ENCODE measurements at places on chromosomes 1 and 21.

DNA sequence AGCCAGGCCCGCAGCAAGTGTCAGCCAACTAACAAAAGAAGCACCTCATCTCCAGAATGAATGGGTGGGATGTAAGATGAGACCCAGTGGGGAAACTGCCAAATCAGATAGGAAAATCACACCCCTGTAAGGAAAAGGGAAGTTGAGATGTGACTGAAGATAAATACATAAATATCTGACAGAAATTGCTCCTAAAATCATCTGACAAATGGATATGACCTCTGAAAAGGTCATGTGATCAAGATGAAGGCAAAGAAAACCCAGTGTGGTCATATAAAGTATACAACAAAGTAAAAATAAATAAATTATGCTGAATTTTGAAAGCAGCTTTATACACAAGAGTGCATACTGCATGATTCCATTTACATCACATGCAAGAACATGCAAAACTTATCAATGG lies 12.7 kb downstream of the SIPA1L2 start:
- no peak for DNase-seq

- DNase-seq, result no peak
Measured at GRCh38 chr1:10651389-10651766, 145.1 kb downstream of the CASZ1 start.

GRCh38 chr1:182392050-182393028 lies 749 bp upstream of the GLUL start:
- no peak for DNase-seq

DNA sequence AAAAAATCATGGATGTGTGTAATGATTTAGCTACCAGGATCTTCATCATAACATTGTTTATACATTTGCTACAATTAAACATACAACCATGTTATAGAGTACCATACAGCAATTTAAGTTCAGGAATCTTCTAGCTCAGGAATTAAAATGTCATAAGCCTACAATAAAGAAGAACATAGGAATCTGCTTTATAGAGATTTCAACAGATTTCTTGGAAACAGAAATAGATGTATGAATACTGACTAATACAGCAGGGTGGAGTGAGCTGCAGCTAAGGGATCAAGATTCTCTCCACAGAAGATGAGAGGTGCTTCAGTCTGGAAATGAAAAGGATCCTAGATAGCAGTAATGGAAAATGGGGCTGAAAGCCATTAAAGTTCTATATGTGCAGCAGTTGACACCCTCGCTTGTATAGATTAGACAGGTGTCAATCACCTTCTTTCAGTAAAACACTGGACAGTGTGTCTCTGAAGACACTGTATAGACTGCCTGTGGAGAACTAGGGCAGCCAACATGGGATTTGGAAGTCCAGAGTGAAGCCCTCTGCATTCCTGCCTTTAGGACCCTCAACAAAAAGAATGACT lies 73.9 kb downstream of the DNTTIP2 start:
- DNase-seq, result no peak

DNA sequence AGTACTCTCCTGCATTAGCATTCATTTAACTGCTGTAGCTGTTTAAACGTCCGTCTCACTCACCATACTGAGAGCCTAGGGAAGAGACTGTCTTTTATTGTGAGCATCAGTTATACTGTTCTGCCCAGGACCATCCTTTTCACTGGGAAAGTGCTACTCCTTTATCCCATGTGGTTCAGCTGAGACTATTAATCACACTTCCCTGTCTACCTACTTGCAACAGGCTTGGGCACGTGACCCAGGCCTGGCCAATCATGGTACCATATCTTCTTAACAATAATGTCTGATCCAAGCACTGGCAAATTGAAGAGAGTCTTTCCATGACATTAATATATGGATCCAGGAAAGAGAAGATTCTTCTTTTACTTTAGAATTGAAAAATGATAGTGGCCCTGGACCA lies 108.1 kb downstream of the TM2D1 start:
- DNase-seq, result no peak

DNA sequence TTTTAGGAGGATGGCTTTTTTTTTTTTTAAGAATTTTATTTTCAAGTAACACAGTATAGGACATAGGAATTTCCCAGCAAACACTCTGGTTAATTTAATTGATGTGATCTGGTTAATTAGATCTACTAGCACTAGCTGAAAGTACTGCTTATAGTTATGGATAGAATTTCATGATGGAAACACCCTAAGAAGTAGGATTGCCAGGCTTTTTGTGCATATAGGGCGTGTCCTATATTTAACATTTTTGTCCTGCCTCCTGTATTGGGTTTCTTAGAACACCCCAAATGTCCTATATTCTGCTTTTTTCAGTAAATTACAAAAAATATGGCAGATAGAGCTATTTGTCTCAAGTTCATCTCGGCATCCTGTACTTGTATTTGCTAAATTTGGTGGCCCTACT lies 13.5 kb upstream of the AXDND1 start:
- DNase-seq, result no peak

GRCh38 chr1:145955436-145955835 lies 2.4 kb downstream of the LIX1L start:
- no peak for DNase-seq

DNA sequence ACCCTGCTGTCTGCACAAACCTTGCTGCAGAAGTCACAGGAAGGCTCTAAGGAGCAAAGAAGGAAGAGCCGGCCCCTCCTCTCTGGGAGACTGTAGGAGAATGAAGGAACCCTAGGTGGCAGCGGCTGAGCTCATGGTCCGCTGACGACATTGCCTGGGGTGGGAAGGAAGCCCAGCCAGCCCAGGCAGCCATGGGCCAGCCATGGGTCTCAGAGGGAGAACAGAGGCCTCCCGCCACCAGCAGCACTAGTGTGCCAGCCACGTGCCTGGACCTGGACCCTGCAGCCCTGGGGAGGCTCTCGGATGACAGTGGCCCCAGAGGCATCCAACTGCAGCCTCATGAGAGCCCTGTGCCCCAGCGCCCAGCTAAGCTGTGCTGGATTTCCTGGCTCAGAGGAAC lies 49.2 kb upstream of the POFUT2 start:
- no peak for DNase-seq

DNA sequence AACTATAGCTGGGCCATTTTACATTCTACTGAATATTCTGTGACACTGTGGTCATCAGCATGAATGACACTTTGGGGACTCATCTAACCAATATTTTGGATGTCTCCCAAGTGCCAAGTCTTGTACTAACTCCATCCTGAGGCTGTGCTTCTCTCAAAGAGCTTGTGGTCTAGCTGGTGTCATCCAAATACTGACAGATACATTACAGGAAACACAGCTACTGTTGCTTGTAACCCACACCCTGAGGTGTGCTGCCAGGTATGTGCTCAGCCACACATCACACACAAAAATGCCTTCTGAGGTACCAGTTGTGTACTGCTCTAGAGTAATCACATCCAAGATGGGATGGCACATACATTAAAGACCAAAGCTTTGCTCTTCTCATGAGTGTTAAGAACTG lies 81.6 kb downstream of the ST6GALNAC5 start:
- DNase-seq, result no peak

- DNase-seq, result no peak
Measured at GRCh38 chr21:38498057-38498833, at the start of gene ERG. Gene ERG (minus strand): TSS chr21:38498477. CDS start chr21:38498380, 97 bp downstream.

GRCh38 chr1:48859456-48859855 lies 82.8 kb upstream of the BEND5 start:
- DNase-seq, result no peak

DNA sequence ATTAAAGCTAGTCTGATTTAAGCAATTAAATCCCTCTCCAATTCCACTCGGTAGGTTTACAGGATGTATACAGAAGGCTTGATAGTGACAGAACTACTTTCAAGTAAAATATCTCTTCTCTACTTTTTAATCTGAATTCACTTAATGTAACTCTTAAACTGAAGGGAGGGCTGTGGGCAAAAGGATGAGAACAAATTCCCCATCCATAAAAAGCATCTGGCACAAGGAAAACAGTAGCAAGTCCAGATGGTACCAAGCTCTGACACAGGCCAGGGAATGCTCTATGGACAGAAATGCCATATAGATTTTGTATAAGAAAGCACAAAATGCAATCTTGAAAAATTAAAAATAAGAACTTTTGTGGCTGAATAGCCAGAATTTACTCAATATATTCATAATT lies 53.1 kb upstream of the USH2A start:
- DNase-seq, result no peak

- DNase-seq, result no peak
Measured at GRCh38 chr1:162908780-162909179, 47.8 kb upstream of the CCDC190 start.

DNA sequence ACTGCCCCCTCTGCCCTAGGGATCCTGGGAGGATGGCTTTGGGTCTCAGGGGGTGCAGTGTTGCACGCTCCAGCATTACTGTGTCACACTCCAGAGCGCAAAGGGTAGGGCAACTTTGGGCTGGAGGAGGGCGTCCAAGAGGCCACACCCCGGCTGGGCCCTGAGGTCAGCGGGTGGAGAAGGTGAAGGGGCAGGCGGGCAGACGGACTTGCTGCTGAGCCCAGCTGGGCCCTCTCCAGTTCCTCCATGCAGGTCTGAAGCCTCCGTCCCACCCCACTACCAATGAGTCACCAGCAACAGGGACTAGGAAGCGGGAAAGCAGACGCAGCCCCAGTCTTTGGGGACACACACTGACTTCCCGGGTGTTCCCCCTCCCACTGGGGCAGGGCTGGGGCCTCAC lies 116.0 kb downstream of the CASZ1 start:
- no peak for DNase-seq

DNA sequence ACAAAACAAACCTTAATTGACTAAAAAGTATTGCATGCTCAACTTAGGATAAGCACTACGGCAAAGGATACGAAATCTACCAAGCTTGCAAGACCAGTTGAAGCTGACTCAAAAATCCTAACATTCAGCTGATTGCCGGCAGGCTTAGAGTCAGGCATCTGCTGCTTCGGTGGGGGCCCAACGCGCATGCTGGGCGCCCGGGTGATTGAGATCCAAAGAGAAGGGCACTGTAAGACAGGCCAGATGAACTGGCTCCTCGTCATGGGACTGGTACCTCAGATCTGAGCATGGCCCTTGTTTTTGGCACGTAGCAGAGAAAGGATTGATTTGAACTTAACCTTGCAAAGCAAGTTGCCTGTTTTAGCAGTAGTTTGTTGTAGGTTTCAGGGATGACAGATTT lies 86.6 kb downstream of the PRDM2 start:
- DNase-seq, result no peak

DNA sequence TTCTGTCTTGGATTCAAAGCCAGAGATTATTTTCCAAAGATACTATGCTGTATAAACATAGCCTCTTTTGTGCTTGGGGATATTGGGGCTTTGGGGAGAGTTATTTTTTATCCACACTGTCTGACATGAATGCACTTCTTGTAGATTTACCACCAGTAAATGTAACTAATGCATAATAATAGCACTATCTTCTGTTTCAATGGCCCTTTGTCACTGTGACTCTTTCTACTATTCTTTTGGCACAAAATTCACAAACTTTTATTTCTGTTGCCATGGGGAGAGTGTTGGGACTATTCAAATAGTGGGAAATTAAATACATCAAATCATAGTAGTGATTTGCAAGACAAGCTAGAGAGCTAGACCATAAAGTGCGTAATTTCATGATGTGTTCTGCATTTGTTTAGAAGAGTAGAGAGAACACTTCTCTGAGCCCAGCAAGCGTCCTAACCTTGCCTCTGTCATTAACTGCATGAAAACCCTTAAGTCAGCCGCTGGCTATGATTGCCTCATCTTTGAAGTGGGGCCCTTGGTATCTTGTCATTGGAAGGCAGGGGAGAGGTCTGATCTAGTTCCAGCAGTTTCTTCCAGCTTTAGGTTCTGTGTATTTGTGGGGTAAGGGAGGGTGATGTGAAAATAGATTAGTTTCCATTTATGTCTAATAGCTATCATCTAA lies 154.4 kb downstream of the HHAT start:
- DNase-seq, result no peak

DNA sequence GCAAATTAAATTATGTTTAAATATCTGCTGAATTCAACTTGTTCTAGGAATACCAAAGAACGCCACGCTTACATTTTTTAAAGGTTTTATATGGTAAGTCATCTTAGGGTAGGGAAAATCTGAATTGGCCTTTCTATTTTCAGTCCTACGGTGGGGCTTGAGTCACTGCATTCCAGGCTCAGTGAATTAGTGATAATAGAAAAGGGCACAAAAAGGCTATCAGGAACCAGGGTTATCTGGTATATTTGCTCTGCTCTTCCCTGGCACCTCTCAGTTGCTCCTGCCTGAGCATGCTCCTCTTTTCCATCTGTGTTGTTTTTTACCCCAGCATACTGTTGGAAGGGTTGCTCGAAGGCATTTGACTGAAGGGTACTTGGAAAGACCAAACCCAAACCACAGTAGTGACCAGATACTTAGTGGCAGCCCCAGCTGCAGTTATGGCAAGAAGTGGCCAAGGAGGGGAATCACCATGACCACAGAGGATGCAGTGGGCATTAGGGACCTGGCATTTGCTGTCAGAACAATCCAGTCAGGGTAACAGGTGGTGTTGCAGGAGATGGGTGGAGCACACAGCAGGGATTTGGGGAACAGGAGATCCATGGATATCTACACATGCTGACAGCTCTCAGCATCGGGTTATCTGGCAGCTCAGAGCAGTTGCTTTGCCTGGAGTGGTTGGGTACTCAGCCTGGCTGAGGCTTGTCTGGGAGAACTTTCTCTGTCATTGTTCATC lies 2.3 kb downstream of the OVAAL start:
- DNase-seq, result no peak

DNA sequence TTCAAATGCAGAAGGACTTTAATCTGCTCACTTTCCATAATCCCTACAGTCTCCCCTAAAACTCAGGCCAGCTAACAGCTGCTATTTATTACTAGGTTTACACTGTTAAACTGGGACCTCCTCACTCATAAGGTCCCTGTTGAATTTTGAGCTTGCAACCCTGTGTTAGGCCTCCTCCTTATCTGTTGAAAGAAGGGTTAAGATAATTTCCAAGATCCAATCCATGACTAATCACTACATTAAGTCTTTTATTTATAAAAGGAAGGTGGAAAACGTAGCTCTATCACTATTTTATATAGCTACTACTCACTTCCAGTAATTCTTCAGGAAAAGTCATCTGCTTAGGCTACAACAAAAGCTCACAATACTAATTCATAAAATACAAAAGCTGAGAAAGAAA lies 79.5 kb downstream of the EVI5 start:
- DNase-seq, result no peak

DNA sequence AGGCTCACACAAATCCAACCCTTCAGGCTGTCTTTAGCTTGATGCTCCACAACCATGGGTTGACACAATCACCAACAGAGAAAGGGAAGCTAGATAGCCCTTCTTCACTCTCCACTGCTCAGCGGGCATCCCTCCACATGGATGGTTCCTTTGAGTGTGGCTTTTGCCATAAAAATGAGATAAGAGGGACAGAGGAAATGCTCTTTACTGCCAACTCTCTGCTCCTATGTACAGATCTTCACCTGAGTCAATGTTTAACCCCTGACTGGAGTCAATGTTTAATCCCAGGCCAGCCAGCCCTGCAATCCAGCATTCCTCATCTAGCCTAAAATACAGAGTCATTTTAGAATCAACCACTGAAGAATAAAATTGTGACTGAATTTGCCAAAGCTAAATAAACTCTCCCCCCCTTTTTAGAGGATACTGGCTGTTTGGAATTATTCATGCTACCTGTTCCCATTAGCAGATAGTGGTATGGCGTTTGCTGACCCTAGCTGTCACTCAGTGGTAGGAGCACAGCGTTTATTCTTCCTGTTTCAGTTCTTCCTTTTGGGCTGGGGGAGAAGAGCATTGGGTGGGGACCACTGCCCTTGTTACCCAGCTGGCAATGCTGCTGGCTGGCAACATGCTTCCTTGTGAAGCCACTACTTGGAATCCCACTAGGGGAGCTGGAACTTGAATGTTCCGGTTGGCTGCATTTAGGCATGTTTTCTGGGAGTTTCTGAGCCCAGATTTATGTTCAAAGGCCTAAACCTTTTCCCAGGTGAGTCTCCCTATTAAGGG lies 5.2 kb upstream of the PIGR start:
- no peak for DNase-seq

GRCh38 chr1:20720631-20721091 lies 2.9 kb upstream of the KIF17 start:
- DNase-seq, result no peak

Measured in stimulated activated CD8-positive, alpha-beta memory T cell treated with anti-CD3 and anti-CD28 coated beads, Interleukin-4, amount 100 ng/mL, for 1 hour (primary cell).